ENCODE measurements at places on chromosomes 11 and 22.
A peak's percentile ranks its signal among the peaks of the same experiment; 100 is the strongest.

DNA sequence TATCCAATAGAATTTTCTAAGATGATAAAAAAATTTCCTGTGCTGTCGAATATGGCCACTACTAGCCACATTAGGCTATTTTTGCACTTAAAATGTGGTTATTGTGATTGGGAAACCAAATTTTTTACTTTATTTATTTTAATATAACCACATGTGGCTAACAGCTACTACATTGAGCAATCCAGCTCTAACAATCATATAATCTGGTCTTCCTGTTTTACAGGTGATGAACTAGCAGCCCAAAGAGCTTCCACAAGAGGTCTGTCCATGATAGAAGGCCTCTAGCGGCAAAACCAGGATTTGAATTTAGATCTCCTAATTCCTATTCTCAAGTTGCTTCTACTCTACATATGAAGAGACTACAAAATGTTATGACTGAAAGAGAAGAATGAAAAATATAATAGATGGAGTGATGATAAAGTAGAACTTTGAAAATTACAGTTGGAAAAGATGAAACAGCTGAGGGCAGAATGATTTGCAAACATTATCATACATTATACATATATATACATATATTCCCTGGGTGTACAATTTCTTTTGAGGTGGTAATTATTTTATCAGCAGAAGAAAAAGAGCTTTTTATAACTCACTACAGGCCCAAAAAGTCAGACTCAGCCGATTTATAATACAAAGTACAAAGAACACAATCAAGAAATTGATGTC is 363.5 kb upstream of the PITPNB start:
- DNase-seq: peak; percentile 49

DNA sequence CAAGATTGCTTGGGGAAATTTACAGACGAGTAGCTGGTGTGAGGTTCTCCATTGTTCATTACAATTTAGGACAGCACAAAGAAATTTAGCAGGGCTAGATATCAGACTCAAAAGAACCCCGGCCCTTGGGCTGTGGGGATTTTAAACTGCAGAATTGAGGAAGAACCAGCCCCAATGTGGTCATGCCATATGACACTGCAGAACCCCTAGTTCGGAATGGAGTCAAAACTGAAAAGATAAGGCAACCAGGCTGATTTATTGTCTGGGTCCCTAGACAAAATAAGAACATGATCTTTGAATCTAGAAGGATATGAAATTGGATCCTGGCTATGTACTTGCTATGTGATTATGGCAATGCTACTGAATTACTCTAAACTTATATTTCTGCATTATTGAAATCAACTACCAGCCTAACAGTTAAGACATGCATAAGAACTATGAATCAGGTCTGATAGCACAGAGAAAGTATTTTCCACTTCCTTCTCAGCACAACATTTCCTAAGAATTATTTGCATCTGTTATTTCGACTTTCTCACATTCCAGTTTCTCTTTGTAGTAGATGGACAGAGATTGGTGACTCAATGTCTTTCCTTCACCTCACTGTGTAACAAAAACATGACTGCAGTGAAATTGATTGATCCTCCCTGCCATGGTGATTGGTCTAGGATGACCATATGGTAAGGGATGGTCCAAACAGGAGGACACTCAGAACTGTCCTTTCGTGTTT is 13.2 kb downstream of the MMP3 start:
- no peak for DNase-seq

- no peak for DNase-seq
These were observed 656 bp downstream of the SRRD start for GRCh38 chr22:26484360-26484706.

DNA sequence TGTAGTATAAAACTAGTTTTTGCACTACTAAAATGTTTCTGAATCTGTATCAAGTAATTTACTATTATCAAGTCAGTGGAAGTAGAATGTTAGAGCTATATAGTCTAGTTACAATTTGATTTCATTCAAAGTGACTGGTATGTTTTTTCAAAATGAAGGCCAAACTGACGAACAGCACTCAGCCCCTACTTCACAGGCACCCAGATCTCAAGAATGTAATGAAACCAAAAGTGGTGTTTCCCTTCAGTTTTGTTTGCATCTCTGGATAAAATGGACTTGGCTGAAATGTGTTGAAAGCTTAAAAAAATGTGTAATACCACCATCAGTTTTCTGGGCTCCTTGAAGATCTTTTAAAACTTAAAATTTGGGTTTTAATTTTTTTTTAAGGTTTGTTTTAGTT is 46.4 kb downstream of the QSER1 start:
- DNase-seq: no peak

DNA sequence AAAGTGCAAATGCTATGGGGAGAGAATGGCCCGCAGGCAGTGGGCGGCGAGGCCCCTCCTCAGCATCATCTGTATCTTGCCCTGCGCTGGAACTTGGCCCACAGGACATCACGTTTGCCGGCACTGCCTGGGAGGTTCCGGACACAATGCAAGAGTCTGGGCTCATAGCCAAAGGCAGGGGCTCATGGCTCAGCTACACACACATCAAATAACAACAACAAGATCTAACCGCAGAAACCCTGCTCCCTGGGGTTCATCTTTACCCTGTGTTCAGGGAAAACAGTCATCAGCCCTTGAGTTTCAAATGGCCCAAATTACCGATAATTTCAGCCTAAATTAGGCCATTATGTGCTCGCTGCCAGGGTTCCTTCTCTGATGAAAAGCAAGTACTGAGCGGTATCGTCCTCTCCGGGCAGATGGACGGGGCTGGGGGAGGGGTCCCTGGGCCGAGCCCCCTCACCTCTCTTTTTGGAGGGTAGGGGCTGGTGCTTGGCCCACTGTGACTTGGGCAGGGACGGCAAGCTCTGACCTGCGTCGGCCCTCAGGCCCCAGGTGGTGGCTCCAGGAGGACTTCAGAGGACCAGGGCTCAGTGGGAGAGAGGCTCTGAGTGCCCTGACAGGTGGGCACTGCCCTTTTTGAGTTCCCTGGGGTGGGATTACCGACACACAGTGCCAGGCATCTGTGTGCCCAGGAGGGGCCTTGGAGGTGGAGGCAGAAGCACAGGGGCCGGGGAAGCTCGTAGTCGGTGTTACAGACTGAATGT is 25.0 kb upstream of the GAL start:
- DNase-seq: peak; percentile 36

DNA sequence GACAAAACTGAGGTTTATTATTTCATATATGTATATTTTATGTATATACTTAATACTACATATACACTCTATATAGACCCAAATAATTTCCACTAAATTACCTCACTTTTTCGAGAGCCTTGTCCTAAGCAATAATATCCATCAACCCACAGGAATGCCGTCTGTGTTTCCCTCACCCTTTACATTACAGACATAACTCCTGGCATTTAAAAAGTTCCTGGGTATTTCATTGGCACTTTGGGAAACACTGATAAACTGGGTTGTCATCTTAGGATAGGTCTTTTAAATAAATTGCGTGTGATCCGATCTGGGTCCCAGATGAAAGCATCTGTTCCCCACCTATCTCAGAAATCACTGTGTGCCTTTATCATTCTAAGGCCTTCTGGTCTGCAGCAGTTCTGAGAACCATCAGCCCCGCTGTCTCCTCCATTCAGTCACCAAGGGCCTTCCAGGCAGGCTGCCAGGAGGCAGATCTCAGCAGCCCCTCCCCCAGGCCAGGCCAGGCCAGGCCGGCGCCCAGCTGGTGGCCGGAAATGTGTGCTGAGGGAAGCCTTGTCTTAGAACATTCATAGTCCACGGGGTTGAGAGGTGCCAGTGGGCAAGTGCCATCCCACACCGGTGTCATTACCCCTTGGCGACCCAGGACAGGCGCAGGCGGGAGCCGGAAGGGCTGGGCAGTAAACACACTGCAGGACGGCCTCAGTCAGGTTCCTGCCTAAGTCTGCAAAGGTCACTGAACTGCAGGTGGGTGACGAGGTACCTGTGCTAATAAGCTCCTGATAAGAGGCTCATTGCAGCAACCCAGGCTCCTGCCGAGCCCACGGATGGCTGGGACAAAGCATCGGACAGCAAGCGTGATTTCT is 3.3 kb downstream of the FGF19 start:
- DNase-seq: peak; percentile 30

DNA sequence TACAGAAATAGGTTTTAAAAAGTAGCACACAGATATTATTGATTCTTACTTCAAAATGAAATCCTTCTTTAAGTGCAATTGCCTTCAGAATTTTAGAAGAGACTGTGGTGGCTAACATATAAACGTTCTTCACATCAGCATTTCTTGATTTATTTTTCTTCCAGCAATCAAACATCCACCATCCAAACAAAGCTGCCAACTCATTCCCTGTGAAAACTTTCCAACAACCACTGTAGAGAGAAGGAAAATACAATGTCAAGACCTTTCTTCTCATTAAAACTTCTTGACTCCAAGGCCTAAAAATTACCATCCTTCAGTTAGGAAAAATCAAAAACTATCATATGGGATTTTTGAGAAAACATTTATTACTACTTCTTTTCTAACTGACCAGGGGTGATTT is 34.0 kb upstream of the P4HA3 start:
- DNase-seq: no peak

DNA sequence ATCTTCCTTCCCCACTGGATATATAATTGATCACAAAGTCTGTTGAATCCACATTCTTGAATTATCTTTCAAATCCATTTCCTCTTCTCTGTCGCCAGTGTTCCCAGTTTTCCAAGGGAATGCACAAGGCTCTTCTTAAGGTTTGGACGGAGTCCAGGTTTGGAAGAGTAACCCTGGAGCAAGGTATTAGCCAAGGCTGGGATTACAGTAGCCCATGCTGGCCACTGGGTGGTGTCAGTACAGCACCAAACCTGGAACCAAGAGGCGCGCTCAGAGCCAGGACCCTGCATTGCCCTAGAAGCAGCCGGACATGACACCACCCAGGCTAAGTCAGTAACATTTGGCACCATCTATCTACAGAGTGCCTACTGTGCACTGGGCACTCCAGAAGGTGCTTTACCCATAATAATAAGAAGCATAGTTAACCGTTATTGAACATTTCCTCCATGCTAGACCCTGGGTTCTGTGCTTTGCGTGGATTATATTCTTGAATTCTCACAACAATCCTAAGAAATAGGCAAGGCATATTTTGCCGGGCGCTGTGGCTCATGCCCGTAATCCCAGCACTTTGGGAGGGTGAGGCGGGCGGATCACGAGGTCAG is 48.0 kb upstream of the CLPB start:
- peak; percentile 85 for DNase-seq

DNA sequence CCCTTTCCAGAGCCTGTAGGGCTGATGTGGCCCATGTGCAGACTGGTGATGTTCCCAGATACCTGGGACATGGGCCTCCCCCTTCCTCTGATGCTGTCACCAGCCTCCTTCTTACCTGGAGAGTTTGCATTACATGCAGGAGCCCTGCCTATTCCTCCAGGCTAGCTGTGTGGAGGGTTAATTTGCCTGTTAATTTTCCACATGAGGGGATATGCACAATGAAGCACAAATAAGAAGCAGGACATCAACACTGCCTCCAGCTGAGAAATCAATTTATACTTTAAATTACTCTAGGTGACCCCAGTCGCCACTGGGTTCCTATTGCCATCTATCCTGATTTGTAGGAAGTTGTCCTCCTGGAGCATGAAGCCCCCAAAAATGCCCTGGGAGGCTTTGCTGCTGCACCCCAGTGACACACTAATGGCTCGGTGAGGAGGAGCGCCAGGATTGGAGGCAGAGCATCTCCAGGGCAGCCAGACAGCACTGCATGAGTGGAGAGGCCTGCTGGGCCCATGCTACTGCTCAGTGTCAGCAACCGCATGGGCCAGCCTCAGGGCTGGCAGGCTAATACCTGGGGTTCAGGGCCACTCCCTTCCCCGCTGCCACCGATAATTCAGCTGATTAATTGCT is 101.6 kb upstream of the USP47 start:
- no peak for DNase-seq

GRCh38 chr22:45295492-45295891 is 10.7 kb downstream of the UPK3A start:
- no peak for DNase-seq

DNA sequence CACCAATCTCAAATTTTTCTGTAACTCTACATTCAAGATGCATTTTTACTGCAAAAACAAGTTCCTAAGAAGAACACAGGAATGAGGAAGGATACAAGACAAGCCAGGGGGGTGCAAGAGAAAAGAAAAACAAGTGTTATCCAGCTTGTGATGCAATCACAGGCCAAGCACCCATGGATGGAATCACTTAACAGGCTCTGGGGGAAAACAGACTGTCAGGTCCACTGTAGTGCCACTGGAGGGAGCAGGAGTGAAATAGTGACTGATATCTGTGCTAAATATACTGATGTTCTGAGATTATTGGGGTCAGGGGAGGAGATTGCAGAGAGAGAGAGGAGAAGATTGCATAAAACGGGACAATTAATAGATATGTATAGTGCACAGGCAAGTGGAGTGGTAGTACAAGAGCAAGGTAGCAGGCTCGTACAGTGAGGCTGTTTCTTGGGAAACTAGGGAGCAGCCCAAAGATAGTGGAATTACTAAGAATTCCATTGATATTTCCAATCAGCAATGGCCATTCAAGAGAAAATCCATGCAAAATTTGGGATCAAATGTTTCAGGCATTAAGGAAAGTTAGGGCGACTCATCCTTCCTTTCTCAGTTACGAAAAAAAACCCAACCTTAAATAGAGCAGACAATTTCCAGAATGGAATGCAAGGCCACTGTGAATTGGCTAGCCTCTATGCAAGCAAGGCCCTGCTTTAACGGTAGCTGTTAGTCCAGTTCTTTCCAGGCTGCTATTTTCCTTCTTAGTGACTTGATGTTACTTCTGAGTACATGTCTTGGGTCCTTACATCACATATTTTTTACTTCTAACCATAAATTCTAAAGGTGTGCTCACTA is 52.2 kb upstream of the CEP126 start:
- peak; percentile 32 for DNase-seq

DNA sequence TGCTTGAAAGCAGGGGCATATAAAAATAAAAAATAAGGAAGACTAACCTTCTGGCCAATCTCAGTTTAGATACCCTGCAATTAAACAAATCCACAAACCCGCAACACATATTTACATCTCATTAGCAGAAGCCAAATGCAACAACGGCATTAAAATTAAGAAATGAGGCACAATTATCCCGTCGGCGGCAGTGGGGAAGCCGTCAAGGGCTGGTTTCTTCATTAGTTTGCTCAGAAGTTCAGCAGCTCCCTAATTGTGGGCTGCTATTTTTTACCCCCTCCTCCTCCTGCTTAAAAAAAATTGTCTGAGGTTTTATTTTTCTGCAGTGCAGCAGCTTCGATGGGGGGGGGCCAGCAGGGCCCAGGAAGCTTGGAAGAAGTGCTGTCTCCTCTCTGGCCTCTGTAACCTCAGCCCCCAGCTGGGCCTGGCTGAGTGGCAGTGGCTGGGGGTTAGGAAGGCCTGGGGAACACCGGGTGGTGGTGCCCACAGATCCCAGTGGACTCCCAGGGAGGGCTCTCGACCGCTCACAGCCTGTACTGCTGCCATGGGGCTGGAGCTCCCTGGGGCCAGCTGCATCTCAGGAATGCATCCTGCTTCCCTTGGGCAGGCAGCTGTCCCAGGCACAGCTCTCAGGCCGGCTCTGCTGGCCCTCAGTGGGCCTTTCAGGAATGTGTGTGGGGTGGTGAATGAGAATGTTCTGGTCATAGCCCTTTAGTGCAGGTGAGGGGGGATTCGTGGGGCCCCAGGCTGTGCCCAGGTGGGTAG is 148.7 kb upstream of the B3GAT1 start:
- no peak for DNase-seq

Measured in HAP-1 (cell line).